ENCODE measurements at places on chromosomes 11 and 22. TPM values are rescaled to one million over a fixed set of nuclear protein-coding genes. Genes with fewer than 3 reads are reported as not detected.

DNA sequence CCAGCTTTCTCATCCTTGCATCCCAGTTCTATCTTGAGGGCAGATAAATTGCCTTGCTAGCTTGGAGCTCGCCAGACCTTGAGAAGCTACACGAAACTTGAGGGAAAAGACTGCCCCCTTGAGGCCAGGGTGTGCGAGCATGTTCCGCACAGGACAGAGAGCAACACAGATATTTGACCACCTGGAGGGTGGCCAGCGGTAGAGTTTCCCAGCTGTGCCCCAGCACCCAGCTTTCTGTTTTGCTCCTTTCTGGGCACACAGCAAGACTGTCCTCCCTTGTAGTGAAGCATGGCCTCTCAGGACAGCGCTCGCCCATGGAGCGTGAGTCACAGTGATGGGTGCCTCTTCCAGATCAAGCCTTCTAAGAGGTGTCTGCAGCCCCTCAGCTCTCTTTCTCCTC lies 23.5 kb downstream of the SPATA19 start:
- no peaks in the 10 kb centered on the region for H3K36me3 ChIP-seq
- no peak overlapping the region for H3K27ac ChIP-seq
- no peaks in the 10 kb centered on the region for H3K27me3 ChIP-seq
- H3K4me3 ChIP-seq, result no peak overlapping the region
- DNase-seq, result no peak

The POTEH gene
- not detected for total RNA-seq

The OR2AG2 gene
- not detected for total RNA-seq

GRCh38 chr22:23715806-23716375 lies 25.1 kb downstream of the RGL4 start:
- H3K27ac ChIP-seq, result peak overlapping the region; percentile 5
- H3K27me3 ChIP-seq, result no peaks in the 10 kb centered on the region
- no peak for DNase-seq
- H3K4me3 ChIP-seq, result peak overlapping the region; percentile 80
- peaks cover 8% of the 10 kb centered on the region for H3K4me1 ChIP-seq
- peaks cover 14% of the 10 kb centered on the region for H3K36me3 ChIP-seq

DNA sequence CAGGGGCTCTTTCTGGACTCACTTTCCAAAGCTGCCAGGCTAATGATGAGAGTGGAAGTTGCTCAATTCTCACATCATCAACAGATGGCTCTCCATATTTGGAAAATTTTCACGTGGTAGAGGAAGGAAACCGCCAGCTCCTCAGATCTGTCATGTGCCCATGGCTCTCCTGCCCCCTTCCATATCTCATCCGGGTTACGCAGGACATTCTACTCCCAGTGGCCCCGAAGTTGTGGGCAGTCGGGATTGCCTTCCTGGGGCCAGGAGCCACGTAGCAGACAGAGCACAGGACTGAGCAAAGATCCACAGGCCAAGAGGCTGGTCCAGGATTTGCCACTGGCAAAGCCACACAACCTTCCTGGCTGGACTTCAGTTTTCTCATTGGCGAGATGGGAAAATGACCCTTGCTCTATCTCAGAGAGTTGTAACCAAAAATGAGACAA lies 38.8 kb downstream of the RPUSD4 start:
- H3K27me3 ChIP-seq, result peaks cover 11% of the 10 kb centered on the region
- no peak overlapping the region for H3K4me3 ChIP-seq
- H3K27ac ChIP-seq, result no peak overlapping the region
- H3K36me3 ChIP-seq, result no peaks in the 10 kb centered on the region
- peaks cover 9% of the 10 kb centered on the region for H3K4me1 ChIP-seq

The RFPL1 gene
- total RNA-seq, result not detected

The TANGO2 gene
- total RNA-seq, result 41.2 TPM

The CARD10 gene
- 0.30 TPM for total RNA-seq

DNA sequence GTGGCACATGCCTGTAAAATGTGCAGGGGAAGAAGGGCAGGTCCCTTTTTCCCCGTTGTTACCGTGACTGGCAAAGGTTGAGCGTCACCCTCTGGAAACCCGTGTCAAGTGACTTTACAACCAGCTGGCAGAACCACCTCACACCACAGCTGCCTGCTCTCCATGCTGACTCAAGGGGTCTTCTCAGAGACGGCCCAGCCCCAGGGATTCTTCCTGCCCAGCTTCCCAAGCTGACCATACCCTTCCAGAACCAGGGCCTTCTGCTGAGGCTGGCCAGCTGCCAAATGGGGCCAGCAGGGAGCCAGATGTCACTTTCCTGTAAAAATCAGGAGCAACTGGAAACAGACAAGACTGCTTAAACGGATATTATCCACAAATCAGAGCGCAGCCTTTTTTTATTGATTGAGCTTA lies 6.3 kb downstream of the PC start:
- DNase-seq, result no peak
- peaks cover 4% of the 10 kb centered on the region for H3K4me1 ChIP-seq
- H3K36me3 ChIP-seq, result no peaks in the 10 kb centered on the region
- H3K27me3 ChIP-seq, result no peaks in the 10 kb centered on the region
- H3K4me3 ChIP-seq, result no peak overlapping the region
- H3K27ac ChIP-seq, result no peak overlapping the region
